HCT116 (cell line): ENCODE measurements at places on chromosomes 5 and 9.

GRCh38 chr9:31119890-31120454 is 1264.5 kb upstream of the ACO1 start:
- DNase-seq = peak; percentile 6

DNA sequence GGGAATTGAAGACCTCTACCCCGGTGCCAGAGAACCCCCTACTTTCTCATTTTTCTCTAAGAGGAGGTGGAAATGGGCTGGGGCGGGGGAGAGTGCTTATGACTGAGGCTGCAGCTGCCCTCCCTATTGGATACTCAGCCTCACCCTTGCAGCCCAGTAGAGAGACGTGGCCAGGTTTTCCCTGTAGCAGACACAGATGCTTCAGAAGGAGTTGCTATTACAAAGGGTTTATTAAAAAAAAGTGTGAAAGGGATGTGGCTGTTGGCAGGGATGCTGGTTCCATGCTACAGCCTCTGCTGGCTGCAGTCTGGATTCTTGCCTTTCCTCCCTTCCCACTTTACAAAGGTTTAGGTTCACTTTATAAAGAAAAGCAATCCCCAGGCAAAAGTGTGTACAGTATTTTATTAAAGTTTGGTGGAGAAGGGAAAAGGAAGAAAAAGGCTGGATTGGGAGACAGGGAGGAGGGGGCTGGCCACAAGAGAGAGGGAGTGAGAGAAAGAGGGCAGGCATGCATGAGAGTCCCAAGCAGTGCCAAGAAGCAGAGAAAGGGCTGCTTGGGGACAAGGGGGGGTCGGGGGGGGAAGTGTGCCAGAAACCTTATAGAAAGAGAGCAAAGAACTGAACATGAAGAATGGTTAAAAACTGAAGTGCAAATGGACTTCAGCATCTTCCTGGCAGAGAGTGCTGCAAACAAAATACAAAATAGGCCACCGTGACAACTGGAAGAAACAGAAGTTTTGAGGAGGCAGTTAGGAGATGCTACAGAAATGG is 29.5 kb upstream of the NFIB start:
- DNase-seq = no peak

- DNase-seq = no peak
Observed at GRCh38 chr5:53127107-53127506, 17.6 kb upstream of the MOCS2 start.

DNA sequence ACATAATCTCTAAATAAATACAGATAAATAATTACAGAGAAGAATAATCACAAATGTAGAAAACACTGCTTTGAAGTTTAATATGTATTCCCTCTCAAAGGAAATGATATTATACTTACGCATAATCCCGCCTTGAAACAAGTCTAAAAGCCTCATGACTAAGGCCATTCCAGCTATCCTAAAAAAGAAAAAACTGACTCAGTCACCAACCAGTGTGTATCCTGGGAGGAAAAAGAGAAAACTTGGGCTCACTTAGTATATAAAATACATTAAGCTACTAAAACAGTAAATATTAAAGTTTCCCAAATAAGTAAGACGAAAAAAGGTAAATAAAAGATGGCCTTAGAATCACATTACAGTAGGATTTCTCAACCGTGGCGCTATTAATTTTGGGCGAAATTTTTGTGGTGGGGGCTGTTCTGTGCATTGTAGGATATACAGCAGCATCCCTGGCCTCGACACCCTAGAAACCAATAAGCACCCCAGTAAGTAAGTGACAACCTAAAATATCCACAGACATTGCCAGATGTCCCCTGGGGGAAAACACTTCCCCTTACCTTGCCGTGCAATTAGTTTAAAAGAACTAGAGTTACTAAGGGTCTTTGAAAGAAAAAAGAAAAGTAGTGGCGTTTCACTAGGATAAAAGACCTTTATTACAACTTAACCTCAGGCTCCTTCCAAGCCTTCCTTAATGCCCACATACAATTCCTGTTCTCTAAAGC is 1.1 kb downstream of the HSPA9 start:
- no peak for DNase-seq

- DNase-seq = no peak
Observed at GRCh38 chr5:1294835-1295649, at the start of gene TERT. Gene TERT, minus strand, starts transcription at chr5:1295068. Its CDS starts 79 bp downstream, at chr5:1294989.

GRCh38 chr5:109865637-109866036 is 175.9 kb downstream of the MAN2A1 start:
- DNase-seq = no peak

DNA sequence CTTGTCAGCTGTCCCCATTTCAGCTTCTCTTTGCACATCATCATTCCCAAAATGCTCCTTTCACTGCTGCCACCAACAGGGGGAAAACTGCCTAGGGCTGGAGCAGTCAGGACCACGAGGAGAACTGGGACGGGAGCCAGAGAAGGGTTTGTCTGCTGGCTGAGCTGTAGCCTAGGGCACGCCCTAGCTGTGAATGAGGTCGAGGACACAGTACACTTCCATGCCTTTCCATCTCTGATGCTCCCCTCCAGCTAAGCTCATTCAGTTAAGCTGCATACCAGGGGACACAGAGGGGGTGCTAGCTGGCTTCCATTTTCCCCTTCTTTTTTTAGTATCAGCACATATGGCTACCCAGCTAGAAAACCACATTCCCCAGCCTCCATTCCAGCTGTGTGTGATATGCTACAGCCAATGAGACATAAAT is 64.7 kb downstream of the STK10 start:
- no peak for DNase-seq
